Gastroesophageal sphincter (tissue), 4 donors: ENCODE measurements at places on chromosomes 3 and 15.

GRCh38 chr3:194315965-194316361 is 35.2 kb downstream of the CPN2 start:
- peak; percentile 26 for ATAC-seq

GRCh38 chr3:61449327-61450040 is 111.9 kb upstream of the PTPRG start:
- ATAC-seq = no peak

GRCh38 chr3:190504354-190505125 is 9.3 kb upstream of the IL1RAP start:
- ATAC-seq = no peak

- no peak for ATAC-seq
Observed at GRCh38 chr3:48400824-48401433, 28.9 kb downstream of the FBXW12 start.

GRCh38 chr3:182490596-182491491 is 302.5 kb upstream of the ATP11B start:
- ATAC-seq = no peak

GRCh38 chr15:43517354-43518196 is at the start of gene MAP1A:
MAP1A (plus strand) TSS chr15:43517608; CDS start chr15:43521474, 3,866 bp downstream.
- ATAC-seq = peak; percentile 57

- no peak for ATAC-seq
Observed at GRCh38 chr3:195078891-195079440, 192.0 kb downstream of the XXYLT1 start.

- no peak for ATAC-seq
Observed at GRCh38 chr15:68684476-68684875, 105.7 kb downstream of the CORO2B start.

DNA sequence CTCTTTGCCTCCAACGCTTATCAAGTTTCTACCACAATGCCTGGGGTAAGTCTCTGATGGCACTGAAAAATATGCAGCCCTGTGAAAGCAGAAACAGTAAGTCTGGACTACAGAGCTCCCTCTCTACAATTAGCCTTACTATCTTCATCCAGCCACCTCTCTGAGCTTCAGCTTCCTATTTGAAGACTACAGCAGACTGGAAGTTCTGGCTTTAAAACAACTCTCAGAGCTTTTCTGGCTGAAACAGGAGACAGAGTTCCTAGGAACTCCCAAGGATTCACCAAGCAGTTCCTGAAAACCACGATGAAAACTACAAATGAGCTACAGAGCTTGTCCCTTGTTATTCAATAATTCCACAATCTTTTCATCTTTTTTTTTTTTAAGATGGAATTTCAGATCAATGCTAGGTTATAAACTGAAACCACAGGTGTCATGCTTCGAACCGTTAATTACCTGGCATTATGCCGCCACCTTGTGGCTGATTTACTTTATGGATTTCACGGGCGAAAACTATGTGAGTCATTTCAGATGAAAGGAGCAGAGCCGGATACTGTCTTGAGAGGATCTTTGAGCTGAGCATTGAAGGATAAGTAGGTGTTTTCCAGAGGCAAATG is 3.9 kb downstream of the CRYGS start:
- peak; percentile 61 for ATAC-seq

GRCh38 chr3:130354430-130354829 is 9.0 kb downstream of the COL6A5 start:
- ATAC-seq = no peak

- peak; percentile 82 for ATAC-seq
Observed at GRCh38 chr15:40098489-40099261, 10.0 kb downstream of the BMF start.

GRCh38 chr3:153967260-153967659 is 153.9 kb upstream of the ARHGEF26 start:
- no peak for ATAC-seq

GRCh38 chr3:43998836-43999727 is 242.6 kb upstream of the TOPAZ1 start:
- peak; percentile 46 for ATAC-seq

DNA sequence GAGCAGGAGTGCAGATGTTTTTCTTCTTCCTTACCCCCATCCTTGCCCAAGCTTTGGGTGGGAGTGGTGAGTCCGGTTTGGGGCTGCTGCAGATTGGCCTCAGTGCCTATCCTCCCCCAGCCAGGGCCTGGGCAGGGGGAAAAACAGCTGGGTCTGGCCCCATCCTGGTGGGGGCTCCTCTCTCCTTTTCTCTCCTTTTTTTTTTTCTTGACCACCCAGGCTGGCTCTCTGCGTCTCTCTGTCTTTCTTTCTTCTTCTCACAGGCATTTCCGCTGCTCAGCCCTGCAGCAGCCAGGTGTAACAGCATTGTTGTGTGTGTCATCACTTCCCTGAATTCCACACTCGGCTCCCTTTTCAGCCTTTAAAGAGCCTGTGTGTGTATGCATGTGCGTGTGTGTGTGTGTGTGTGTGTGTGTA is 2.0 kb downstream of the FOXL2NB start:
- no peak for ATAC-seq

DNA sequence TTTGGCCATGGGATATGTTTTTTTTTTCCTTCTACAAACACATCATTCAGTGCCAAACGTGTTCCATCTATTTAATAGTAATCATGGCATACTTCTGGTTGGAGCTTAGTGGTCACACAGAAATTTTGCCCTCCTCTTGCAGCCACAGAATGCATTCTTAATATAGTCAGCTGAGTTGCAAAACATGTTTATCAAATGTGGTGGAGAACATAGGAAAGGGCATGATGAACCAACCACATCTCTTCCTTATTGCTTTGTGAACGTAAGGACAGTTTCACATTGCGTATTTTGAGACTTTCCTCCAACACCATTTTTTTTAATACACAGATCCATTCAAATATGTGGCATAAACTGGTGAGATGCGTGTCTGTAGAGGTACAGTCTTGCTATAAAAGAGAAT is 106.8 kb downstream of the BBX start:
- no peak for ATAC-seq

GRCh38 chr3:186985661-186986364 is 55.5 kb downstream of the ST6GAL1 start:
- ATAC-seq = no peak

DNA sequence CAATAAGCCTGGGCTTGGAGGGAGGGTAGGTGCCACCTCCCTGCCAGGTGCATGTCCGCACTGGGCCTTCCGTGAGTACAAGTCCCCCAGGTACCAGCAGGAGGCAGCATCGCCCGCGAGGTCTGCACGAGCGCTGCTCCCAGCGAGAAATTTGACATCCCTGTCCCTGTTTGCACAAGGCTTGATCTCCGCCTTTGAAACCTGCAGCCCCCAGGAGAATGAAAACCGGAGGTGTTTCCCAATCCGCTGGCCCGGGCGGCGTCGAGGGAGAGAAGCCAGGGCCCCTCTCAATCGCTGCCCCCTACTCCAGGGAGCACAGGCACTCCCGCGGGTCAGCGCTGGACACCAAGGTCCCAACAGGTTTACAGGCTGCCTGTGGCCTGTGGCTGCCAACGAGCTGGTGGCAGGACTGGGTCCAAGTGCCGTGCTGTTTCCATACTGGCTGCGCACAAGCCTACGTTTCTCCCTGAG is 961 bp downstream of the HAPLN3 start:
- ATAC-seq = peak; percentile 26
